ENCODE measurements at places on chromosomes 1 and 21.

DNA sequence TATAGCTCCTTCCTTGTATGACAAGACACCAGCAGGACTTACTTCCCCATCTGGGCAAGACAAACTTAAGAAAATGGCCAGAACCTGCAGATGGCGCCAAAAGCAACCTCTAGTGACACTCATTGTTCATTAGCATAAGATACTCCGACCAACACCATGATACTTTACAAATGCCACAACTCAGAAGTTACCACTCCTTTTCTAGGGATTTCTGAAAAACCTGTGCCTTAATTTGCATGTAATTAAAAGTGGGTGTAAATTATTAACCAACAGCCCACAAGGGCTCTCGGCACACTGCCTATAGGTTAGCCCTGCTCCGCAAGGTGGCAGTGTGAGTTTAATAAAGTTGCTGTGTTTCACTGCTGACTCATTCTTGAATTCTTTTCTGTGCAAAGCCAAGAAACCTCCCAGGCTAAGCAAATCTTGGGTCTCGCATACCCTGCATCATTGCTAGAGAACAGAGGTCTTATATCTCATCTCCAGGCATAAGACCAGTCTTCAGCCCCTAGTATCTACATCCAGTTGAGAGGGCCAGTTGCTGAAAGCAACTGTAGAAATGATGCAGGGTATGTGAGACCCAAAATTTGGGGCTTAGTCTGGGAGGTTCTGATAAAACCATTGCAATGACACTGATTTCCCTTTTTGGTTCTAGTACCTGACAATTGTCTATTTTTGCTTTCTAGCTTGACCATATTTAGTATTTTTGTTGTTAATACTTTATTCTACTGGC, 86.4 kb downstream of the FAF1 start:
- DNase-seq: peak; percentile 39

DNA sequence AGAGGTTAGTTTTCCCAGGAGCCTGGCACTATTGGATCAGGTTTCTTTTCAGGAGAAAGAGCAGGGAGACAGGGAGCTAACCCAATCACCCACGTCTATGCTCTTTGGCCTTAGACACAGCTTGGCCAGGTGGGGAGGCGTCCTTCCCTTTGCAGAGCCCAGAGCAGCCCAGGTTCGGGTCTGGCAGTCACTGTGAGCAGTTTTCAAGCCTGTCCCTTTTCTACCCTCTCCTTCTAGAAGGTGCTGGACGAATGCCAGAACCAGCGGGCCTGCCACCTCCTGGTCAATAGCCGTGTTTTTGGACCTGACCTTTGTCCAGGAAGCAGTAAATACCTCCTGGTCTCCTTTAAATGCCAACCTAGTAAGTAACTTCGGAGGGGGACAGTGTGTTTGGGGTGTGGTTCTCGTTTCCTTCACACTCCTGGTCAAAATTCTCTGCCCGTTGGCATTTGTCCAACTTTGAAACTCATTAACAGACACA, 44.9 kb downstream of the EVA1C start:
- no peak for DNase-seq

DNA sequence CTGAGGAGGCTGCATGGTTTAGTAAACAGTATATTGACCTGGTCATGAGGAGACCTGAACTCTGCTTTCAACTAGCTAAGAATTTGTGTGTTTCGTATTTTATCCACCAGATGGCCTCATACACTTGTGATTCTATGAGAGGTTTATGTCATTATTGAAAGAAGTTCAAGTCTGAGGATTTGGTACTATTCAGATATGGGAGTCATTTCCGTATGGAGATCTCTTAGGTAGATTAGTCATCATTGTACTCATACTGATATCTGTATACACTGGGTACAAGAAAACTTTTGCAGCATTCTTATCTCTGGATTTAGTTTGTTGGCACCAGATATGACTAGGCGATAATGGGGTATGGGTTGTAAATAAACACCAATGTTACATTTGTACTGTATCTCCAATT, 26.6 kb downstream of the ATF6 start:
- no peak for DNase-seq

DNA sequence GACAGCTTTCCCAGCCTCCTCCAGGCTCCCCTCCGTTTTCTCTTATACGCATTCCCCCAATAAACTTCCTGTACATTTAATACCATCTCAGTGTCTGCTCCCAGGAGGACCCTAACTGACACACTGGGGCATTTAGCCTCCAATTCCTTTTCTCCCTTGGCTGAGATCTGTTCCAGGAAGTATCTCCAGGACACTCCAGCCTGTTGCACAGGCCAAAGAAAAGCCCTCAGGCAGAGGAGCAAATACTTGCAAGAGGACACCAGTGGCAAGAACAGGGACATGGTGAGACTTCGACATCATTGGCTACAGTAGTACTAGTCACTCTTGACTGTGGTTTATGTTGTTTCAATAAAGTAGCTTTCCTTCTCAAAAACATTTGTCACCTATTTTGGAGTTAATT, 4.7 kb upstream of the SYNJ1 start:
- DNase-seq: no peak

- no peak for DNase-seq
Measured at GRCh38 chr21:33302055-33302454, 22.7 kb upstream of the IFNAR1 start.

- no peak for DNase-seq
Measured at GRCh38 chr1:85465099-85465785, at the start of gene DDAH1. Gene DDAH1, minus strand, starts transcription at chr1:85465159. Its CDS starts 114 bp downstream, at chr1:85465045.

DNA sequence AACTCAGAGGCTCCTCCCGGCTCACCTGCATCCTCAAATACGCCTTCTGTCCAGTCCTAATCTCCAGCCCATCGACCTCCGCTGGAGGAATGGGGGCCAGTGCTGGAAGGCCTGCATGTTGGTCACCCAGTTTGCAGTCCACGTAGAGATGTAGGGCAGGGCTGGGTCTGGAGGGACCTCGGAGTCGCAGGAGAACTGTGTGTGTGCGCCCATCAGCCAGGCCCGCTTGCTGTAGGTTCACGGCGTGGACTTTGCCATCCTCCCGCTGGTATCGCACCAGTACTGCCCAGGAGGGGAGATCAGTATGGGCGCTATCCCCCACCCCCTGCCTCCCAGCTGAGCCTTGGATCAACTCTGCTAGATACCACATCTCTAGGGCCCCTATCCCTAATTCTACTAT, 2.7 kb downstream of the THBS3 start:
- no peak for DNase-seq

GRCh38 chr1:22689505-22689904, 21.1 kb upstream of the EPHB2 start:
- no peak for DNase-seq

DNA sequence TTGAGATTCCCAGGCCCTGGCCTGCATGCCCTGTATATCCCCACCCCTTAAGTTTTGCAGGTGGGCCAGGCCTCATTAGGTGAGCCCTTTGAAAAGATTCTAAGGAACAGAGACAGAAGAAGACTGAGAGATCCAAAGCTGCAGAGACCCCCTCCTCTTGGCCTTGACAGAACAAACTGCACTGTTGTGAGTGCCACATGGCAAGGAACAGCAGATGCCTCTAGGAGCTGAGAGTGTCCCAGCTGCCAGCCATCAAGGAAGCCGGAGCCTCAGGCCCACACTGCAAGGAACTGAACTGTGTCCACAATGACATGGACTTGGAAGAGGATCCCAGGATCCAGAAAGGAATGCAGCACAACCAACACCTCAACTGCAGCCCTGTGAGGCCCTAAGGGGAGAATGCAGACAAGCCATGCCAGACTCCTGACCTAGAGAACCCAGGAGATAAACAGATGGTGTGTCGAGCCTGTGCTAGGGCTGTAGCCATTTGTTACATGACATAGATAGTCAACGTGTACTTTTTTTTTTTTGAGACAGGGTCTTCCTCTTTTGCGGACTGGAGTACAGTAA, 182.7 kb downstream of the AJAP1 start:
- DNase-seq: no peak
